Epithelial cell of esophagus (primary cell): ENCODE measurements at places on chromosomes 2 and 18.

- no peak for DNase-seq
Measured at GRCh38 chr2:137772451-137772850, 191.8 kb upstream of the HNMT start.

DNA sequence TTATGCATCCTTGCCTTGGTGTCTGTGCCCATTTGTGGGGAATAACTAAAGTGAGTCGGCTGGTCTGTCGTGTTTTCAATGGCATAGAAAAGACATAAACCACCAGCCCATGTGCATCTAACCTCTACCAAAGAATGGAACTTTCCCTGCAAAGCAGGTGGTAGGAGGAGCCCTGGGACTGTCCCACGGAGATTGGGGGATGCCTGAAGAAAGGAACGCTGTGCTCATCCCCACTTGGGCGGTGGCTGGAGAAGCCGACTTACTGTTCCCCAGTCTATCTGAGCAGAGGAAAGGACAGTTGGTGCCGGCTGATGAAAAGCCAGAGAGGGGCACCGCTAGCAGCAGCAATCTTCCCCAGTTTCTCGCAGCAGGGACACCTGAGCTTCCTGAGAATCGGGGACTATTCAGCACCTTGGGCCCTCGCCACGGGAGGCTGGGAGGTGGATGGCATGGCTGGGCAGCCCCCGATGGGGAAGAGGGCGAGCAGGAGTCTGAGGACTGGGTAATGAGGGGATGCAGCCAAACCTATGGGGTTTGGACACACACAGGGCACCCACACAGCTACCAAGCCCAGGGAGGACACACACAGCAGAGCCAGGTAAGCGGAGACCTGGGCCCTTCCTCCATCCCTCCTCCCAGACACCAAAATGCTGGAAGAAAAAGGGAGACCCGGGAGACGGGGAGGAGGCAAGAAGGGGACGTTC, 53.7 kb upstream of the AGAP1 start:
- DNase-seq, result no peak

GRCh38 chr18:1438458-1438910, 533.8 kb downstream of the ADCYAP1 start:
- no peak for DNase-seq

GRCh38 chr2:10101491-10101890, 21.0 kb upstream of the RRM2 start:
- DNase-seq, result no peak

DNA sequence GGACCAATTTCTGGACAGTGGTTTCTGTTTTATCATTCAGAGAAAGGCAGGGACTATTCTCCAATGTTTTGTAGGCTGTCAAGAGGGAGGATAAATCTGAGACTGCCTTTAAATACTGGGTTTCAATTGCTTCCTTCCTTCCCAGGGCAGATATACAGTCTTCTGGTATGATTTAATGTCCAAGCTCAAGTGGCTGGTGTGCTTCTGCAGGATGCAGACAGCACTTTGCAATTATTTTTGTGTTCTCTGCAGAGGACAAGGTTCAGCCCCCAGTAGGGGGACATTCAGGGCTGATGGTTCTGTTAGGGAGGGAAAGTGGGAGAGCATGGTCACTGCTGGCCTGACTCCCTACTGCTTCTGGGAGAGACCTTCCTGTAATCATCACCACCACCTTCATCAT, 4.6 kb upstream of the BOD1L2 start:
- no peak for DNase-seq

DNA sequence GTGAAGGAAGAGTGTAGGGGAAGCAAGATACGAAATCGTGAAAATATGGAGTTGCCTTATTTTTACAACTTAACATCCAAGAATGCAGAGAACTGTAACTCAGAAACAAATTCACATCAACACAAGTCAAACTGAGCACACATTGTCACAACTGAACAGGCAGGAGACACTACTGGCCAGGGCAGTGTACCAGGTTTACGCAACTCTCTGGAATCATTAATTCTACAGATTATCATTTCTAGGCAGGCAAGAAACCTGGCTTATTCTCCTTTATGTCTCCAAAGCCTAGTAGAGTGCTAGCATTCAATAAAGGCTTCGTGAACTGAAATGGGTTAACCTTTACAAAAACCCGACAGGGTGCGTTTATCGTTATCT, 584 bp downstream of the COA5 start:
- DNase-seq, result peak; percentile 21

DNA sequence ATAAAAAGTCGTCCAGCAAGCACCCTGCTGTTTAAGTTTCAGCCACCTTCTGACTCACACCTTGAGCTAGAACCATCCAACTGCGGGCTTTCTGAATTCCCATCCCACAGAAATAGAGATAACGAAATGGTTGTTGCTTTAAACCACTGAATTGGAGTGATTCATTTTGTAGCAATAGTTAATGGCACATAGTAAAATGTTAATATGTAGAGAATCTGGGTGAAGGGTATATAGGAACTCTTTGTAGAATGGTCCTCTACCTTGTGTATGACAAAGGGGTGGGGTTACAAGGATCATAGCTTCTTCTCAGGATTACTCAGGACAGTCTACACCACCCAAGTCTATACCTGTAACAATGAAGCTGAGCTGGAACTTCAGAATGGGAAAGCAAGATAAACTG, 2.4 kb upstream of the MAPRE3 start:
- DNase-seq, result peak; percentile 16

GRCh38 chr2:184455624-184456023, 142.7 kb upstream of the ZNF804A start:
- no peak for DNase-seq

- no peak for DNase-seq
Measured at GRCh38 chr18:23238651-23239349, 103.5 kb downstream of the CABLES1 start.

DNA sequence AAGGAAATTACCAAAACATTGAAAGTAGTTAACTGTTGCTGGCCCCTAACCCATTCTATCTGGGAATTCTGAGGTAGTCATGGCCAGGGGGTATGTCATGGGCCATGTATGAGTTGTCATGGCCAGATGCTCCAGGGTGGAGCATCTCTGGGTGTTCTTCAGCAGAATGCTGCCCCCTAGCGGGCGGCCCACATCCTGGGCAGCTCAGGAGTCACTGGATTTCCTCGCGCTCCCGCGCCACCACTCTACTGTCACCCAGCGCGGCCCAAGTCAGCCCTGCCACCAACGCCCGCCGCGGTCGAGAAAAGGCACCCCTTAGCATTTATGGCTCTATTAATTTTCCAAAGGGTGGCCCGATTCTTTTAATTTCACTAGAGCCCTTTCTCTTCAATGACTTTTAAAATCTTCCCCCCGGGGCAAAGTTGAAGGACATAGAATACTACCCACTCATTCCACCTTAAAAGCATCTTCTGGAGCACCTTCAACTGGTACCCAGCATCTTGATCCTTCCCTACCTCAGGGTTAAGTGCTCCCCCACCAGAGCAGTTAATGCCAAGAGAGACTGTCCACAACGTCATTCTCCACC, 41.6 kb downstream of the PKDCC start:
- DNase-seq, result peak; percentile 79

GRCh38 chr2:98515250-98515991, 70.8 kb downstream of the INPP4A start:
- DNase-seq, result peak; percentile 22

DNA sequence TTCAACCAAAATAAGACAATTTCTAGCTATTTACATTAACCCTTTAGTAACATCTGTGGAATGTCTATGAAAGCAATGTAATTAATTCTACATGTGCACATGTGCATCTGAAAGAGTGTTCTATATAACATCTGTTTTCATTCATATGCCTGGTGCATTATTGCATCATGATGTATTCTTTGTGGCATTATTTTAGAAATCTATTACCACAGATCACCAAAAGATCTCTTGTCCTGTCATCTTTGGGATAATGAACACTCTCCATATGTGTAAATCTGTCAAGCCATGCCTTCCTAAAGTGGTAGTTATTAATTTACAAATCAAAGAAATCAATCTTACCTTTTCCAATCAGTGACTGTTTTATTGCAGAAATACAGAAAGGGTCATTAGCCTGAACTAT, 86.9 kb downstream of the TRIB2 start:
- no peak for DNase-seq

DNA sequence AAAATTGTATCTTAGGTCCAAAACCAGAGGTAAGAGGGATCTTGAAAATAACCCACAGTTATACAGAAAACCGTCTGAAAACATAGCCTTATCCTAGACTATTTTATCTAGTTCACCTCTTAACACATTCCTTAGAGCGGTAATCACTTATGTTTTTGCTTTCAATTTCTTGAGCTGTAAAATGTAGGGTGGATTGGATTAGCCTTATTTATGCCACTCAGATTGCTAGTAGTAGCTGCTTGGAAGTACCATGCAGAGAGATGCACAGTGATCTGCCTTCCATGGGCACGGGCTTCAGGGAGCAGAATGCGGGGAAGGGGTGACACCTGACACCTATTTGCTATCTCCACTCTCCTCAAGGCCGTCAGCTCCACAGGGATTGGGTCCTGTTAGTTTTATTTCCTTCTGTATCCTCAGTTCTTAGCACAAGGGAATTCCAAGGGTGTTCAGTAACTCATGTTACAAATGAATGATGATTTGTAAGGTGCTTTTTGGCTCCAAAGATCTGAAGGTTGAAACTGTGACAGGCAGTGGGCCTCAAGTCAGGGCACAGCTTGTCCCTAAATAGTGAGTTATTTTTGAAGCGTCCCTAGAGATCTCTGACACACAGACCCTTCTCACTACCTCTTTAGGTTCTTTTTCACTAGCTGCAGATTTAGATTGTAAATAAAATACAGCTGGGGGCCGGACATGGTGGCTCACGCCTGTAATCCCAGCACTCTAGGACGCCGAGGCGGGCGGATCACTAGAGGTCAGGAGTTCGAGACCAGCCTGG, 64.0 kb upstream of the PMAIP1 start:
- no peak for DNase-seq

- DNase-seq, result no peak
Measured at GRCh38 chr2:42973726-42974125, 181.3 kb upstream of the HAAO start.

GRCh38 chr2:176709149-176709951, 440.1 kb downstream of the MTX2 start:
- no peak for DNase-seq

GRCh38 chr18:41058351-41059125, 896.5 kb upstream of the PIK3C3 start:
- DNase-seq, result no peak

- no peak for DNase-seq
Measured at GRCh38 chr2:72926368-72926767, 9.0 kb downstream of the EMX1 start.

- DNase-seq, result no peak
Measured at GRCh38 chr2:98516571-98516970, 71.9 kb downstream of the INPP4A start.

DNA sequence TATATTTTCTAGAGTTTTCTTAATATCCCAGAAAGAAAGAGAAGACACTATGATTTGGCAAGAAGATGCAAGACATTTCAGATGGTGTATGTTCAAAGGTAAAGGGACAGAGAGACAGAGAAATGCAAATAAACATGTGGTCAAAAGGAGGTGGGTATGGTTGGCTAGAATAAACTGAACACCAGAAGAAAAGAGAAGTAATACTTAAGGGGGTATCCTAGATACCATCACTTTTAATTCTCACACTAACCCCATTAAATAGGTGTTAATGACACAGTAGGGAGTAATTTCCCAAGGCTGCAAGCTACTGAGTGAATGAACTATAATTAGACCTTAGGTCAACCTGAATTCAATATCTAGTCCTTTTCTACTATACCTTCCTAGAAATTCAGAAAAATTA, 111.2 kb upstream of the CD226 start:
- no peak for DNase-seq

GRCh38 chr2:128531856-128532255, 213.2 kb upstream of the HS6ST1 start:
- DNase-seq, result no peak

DNA sequence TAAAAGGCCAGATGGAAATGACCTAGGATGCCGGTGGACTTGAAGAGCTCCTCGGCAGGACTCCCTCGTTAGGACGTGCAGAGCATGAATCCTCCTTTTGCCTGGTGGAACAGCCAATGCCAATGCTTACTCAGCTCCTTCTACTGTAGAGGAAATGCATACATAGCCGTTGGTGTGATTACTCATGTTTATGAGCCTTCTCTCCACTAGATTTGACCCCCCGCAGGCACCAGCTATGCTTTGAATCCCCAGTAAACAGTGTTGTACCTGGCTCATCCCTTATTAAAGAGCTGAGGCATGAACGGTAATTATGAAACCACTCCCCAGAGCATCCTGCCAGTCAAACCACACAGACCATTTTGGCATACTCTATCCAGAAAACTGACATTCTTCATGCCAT, 172.8 kb downstream of the ANTXR1 start:
- peak; percentile 84 for DNase-seq

DNA sequence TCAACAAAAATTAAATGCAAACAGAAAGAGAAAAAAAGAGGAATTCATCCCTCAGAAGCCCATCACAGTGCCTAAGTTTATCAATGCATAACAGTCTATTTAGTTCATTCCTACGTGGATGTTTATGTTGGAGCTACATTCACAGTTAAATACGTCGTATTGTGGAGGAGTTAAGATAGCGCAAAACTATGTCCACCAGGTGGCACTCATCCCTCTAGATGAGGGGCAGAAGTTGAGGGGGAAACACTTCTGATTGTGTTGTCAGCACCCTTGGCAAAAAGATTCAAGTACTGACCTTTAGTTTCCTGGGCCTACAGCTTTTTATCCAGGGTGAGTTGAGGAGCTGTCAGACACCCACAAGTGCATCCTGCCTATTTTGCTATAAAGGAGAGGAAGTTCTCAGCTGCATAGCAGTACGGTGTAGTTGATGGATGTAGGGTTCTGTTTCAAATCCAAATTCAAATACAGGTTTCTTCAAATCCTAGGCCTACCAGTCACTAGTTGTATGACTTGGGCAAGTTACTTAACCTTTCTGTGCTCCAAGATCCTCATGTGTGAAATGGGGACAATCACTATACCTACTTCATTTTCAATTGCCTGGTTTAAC, 26.8 kb upstream of the MYO1B start:
- peak; percentile 86 for DNase-seq

DNA sequence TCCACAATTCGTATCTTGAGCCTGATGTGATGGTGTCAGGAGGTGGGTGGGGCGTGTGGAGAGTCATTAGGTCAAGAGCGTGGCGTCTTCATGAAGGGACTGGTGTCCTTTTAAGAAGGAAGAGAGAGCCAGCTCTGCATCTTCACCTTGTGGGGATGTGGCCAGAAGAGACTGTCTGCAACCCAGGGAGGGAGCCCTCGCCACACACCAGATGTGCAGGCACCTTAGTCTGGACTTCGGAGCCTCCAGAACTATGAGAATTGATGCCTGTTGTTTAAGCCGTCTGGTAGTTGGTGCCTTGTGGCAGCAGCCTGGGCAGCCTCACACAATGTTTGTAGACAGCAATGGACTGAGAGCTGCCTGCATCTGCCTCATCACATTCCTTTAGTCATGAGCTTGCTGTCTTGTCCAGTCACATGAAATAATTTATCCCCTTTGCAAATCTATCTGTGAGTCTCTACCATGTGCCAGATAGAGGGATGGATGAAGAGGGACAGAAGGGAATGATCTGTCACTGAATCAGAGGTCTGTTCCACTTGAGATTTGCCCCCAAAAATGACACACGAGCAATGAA, 61.0 kb downstream of the MYT1L start:
- no peak for DNase-seq
